Activated T-cell treated with anti-CD3 and anti-CD28 coated beads, Interleukin-2, amount 50 U/mL, for 1 hour (primary cell): ENCODE measurements at places on chromosomes 12 and 14.

GRCh38 chr14:104558231-104559027 lies 21.1 kb upstream of the C14orf180 start:
- no peak for DNase-seq

GRCh38 chr12:124765581-124766489 lies 97.8 kb downstream of the SCARB1 start:
- DNase-seq, result no peak

GRCh38 chr12:9829982-9830381 lies 2.7 kb downstream of the KLRF1 start:
- DNase-seq, result no peak

GRCh38 chr12:124422570-124423523 lies 128.0 kb downstream of the RFLNA start:
- DNase-seq, result no peak

- no peak for DNase-seq
Observed at GRCh38 chr12:109057376-109057775, 5.0 kb downstream of the USP30 start.

DNA sequence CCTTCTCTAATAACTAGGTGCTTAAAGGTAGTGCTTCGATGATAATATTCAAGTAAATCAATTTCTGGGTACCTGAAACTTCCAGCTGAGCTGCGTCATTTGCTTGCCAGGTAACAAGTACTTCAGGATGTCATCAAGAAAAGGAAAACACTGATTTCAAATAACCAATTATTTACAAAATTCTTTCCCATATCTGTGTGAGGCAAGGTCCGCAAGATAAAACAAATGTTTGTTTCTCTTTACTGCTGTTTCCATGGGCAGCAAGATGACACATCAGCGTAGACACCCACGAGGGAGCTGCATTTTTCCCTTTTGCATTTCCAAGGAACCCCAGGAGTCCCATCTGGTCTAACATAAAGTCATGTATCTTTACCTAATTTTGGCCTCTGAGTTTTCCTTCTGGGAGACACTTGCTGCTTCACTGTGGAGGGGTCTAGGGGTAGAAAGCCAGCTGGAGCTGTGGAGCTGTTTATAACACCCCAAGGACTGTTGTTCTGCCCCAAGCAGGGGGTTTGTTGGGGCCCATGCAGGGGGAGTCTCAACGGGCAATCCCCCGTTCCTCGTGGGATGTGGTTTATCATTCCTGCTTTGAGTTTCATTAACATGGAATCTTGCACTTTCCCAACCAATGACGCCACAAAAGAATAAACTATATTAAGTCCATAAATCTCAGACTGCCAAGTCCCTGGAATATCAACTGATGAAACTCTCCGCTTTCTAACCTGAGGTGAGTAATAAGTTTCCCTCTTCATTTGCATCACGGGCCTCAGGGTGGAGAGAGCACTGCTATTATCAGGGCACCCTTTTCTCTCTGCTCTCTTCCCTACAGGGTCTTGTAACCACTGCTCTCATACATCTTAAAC lies 112.8 kb upstream of the PELI2 start:
- no peak for DNase-seq

DNA sequence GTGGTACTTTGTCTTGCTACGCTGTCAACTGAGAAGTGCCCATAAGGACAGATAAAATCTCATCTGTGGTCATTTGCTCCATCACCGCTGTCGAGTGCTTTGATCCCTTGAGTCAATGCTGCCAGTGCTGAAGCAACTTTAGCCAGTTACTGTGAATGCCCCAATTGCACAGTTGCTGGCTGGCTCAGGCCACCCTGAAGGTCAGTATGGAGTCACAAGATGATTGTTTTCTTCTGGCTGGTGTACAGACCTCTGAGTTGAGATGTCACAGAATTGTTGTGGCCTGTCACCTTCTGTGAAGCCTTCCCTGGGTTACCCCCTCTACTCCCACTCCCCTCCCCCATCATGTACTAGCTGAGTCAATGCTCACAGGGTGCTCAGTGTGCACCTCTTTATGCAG lies 92.9 kb downstream of the PELI2 start:
- no peak for DNase-seq

GRCh38 chr14:28163897-28164296 lies 602.7 kb upstream of the FOXG1 start:
- DNase-seq, result no peak

- no peak for DNase-seq
Observed at GRCh38 chr12:7090222-7090998, 1.8 kb downstream of the C1R start.

GRCh38 chr12:47997321-47997720 lies 7.0 kb downstream of the COL2A1 start:
- DNase-seq, result no peak

DNA sequence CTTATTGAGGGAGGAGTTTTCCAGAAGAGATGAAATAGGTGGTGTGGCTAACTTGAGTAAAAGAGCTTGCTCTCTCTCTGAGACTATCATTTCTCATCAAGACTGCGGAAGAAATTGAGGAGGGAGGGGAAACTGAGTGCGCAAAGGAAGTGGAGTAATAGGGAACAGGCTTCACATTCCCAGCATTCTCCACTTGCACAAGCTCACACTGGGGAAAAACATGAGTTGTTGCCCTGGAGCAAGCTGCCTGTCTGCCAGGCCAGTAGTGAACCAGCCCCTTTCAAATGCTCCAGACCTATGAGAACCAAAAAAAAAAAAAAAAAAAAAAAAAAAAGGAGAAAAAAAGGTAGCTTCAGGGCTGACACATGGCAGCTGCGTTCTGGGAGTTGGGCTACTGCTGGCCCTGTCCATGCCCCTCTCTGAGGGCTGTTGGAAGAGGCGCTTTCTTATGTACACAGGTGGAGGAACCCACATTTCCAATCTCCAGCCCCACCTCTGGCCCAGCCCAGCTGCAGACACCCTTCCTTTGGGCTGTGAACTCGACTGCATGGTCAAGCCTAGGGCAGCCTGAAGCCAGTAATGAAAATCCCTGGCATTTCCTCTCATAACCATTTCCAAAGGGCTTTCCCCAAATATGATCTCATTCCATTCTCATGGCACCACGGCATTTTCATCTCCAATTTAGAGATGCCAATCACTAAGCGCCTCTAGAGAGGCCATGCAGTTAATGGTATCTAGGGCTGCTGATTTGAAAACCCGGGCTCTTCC lies 32.5 kb upstream of the EMP1 start:
- no peak for DNase-seq

DNA sequence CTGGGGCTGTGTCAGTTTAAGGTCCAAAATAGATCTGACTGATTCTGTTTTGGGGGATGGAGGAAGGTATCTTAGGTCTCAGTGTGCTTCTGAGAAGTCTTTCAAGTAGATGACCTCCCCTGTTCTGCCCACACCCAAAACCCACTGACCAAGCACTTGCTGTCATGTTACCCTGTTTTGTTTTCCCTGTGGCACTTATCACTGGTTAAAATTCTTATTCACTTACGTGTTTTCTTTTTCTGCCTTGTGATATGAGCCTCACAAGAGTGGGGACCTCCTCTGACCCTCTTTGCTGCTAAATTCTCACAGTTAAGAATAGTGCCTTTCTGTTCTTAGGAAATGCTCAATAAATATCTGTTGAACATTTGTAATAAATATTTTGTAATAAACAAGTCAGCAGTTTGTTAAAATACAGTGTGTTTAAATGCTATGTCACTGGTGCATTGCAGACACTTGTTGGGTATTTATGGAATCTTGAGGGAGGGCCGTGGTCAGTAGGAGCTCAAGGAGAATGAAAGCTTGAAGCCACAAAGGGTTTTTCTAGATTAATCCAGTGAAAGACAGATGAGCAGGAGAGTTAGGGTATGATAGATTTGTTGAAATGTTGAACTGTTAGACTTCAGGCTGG lies 20.9 kb downstream of the PLEKHA5 start:
- no peak for DNase-seq

DNA sequence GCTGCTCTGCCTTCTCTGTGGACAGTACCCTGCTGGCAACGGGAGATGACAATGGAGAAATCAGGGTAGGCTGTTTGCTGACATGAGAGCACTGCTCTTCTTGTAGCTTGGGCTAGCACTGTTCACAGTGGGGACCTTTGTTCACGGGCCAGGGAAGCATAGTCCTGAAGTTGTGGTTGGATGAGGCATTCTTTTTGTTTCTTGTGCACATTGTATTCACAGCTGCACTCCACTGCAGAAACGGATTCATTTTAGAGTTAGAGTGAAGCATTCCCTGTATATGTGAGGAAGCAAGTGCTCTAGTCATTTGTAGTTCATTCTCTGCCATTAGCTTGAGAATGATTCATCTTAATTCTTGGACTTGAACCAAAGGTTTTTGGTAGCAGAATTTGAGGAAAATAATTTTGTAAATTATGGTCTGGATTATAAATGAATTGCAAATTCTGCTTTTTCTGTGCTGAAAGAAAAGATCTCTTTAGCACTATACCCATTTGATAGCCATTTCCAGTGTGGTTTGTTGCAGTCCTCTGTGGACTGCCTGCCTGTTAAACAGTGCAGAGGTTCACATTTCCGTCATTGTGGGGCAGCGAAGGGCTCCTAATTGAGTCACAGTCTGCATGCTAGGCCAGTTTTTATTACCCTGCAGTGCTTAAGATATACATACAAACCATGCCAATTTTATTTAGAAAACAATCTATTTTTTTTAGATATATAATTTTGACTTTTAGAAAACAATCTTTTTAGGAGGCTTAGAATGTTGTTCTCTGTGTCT lies 80.6 kb downstream of the APAF1 start:
- DNase-seq, result no peak

DNA sequence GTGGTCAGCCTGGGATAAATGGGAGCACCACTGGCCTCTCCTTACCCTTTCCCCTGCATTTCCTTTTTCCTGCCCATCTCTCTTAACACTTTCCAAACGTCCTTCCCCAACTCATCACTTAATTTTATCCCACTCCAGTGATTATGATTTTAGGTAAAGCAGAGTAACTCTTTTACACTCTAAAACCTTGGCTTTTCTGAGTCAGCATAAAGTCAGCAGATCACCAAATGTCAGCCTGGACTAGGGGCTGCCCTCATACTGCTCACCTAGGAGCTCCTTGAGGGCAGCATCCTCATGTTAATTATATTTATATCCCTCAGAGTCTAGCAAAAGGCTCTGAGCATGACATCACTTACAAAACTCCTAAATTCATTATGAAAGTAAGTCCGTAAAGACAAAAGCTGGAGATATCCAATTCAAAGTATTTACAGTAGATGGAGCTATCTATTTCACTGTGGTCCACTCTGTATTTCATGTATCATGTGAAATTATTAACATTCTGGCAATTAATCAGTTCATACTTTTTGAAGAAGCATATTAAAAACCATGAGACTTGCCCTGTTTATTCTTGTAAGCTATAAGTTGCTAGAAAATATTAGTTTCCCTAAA lies 17.0 kb upstream of the DICER1 start:
- DNase-seq, result no peak

GRCh38 chr12:7091660-7092228 lies 501 bp downstream of the C1R start:
- DNase-seq, result no peak

DNA sequence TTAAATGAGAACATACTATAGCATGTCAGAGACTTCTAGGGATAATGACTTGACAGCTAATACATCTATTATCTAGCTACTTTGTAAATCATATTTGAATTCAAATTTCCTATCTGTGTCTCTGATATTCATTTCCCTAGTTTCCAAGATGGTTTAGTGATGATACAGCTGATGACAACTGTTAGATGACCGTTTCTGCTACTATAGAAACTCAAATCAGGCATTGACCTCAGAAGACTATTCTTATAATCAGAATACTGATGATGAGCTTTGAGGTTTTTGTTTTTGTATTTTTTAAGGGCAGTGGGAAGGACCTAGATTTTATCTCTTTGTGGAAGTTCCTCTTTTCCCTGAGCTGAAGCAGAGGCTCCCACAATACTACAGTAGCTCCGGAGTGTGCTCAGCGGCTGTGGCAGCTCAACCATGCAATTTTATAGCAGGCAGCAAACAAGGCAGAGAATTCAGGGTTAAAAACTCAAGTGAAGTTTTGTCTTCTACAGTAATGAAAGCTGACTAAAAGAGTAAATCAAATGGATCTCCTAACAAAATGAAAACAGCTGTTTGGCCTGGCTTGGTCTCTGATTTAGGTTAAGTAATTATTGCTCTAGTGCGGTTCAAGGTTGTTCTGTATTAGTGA lies 145.1 kb downstream of the SLC25A21 start:
- DNase-seq, result no peak

GRCh38 chr12:47754126-47754525 lies 4.6 kb downstream of the RAPGEF3 start:
- DNase-seq, result no peak

GRCh38 chr12:58703866-58704265 lies 216.4 kb downstream of the LRIG3 start:
- DNase-seq, result no peak

- DNase-seq, result no peak
Observed at GRCh38 chr12:33988197-33988805, 34.0 kb upstream of the ALG10 start.

DNA sequence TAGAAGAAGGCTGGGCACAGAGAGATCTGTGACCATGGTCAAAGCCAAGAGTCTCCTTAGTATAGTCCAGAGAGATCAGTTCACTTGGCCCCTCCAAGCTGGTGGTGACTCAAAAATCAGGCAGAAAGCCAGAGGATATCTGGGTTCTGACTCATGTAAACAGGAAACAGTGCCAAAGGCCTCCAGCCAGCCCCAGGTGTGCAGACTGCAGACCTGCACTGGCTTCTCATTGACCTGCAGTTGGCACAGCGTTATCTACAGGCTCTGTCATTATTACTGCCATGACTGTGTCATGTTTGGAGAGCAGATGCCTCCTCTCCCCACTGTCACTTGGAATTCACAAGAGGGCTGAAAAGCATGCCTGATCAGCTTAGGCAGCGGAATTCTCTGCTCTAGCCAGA lies 295.7 kb upstream of the PRKD1 start:
- DNase-seq, result no peak

- no peak for DNase-seq
Observed at GRCh38 chr14:20191396-20191795, 700 bp downstream of the OR11G2 start.

GRCh38 chr12:83042441-83043200 lies 355.9 kb downstream of the TMTC2 start:
- no peak for DNase-seq

GRCh38 chr14:76806446-76806845 lies 6.2 kb downstream of the ANGEL1 start:
- DNase-seq, result no peak
